ENCODE measurements at places on chromosomes 7 and 10.

DNA sequence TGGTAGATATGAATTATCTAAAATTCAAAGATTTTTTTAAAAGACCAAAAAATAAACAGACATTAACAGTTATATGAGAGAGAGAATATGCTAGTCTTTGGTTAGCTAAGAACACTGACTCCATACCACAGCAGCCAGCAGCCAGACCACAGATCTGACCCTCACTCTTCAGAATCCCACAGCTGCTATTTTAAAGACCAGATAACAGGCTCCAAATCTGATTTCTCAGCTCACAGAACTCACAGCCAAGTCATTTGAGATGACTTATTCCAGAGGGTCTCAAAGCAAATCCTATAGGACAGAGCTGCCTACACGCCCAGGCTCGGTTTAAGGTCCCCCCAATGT lies 20.4 kb downstream of the NUDCD3 start:
- DNase-seq = no peak

DNA sequence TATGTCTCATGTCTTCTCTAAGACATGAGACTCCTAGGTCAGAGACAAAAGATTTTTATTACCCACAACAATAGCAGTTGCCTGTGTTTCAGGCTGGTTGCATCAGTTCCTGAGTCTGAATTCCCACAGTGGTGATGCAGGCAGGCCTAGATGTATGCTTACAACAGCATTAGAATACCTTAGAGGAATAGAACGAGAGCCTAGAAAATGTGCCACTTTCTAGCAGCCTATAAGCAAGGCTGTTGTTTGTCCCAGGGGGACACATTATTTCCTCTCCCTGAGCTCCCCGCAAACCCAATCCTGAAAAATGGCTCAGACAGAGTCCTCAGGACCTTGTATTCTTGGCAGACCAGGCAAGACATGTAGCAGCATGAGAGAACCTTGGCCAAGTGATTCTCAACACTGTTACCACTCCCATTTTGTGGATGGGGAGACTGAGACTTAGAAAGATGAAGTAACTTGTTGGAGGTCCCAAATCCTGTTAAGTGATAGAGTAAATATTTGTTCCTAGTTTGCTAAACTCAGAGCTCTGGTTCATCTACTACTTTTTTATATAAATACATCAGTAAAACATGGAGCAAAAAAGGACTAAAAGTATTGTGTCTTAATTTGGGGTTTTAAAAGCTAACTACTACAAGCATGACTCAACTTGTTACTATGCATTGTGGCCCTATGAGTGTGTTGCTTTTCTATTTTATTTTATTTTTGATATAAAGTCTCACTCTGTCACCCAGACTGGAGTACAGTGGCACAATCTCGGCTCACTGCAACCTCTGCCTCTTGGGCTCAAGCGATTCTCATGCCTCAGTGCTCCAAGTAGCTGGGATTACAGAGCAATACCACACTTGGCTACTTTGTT lies 14.2 kb downstream of the VTI1A start:
- no peak for DNase-seq

DNA sequence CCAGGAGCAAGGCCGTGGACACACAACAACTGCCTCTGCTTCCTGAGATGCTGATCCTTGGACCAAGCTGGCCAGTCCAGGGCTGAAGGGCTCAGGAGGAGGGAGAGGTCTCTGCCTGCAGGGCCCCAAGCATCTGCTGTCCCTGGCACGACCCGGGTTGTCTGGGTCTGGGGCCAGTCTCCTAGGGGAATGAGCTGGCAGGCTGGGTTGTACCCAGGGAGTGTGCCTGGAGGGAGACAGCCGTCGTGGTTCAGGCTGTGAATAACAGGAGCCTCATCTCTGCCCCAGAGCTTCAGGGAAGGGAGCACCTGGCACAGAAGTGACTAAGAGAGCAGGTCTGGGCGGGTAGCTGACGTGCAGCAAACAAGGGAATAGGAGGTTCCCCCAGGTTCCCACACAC lies 17.9 kb upstream of the SERPINE1 start:
- no peak for DNase-seq

GRCh38 chr7:30916255-30916654 lies 4.6 kb downstream of the AQP1 start:
- no peak for DNase-seq

DNA sequence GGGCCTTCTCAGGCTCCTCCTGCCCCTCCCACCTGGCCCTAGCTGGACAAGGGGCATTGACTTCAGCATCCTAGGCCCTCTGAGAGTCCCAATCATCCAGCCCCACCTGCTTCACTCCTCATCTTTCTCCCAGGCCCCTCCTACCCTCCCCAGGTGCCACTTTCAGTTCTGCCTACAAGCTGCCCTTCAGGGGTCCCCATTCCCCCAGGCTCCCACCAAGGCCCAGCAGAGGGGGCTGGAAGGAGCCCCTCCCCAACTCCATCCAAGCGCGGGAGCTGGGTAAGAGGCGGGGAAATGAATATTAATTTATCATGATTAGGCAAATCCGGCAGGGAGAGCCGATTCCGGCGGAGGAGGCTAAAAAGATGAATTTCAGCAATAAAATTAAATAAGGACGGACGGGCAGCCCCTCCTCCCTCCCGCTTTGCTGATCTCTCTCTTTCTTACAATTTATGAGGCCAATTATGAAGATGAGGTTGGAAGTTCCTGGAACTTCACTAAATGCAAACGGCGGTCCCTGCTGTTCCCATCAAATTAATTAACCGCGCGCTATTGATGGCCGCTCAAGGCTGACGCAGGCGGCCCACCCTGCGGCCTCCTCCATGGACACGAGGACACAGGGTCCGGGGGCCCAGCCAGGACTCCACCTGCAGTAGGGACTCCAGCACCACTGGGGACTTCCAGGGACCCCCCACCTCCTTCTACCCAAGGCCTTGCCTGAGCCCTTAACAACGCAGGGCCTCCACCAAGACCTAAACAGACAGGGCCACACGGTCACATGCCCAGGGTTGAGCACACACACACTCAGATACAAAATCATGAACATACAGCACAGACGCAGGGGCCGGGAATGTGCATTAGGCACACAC lies 13.9 kb downstream of the POLL start:
- DNase-seq = no peak

- no peak for DNase-seq
Observed at GRCh38 chr10:52517012-52517411, 202.9 kb downstream of the DKK1 start.

DNA sequence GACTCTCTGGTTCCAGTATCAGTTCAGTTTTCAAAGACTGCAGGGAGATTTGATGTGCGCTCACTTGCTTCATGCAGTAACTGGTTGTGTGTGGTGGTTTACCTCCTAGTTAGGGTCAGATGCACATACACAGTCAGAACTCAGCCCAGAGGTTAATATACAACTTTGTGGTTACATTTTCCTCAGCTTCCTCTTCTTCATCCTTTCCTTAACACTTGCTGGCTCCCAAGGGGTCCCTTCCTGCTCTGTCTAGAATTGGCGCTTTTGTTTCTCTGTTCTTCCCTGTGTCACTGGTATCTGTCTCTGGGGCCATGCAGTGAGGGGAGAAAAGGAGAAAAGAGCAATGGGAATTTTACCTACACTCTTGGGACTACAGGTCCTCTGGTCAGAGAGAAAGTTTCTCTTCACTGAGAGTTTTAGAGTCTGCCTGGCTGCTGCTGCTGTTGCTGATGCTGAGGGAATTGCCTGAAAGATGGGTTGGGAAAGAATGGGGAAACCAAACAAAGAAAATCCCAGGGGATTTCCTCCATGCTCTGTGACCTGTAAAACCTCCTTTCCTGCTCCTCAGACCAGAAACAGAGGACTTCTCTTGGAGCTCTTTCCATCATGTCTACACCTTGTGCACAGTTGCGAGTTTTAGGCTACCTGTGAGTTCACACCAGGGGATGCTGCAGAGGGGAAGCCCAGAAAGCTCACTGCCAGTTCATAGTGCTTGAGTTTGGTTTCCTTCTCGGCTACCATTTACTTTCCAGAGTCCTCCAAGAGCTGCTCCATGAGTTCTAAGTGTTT lies 74.6 kb downstream of the WDFY4 start:
- no peak for DNase-seq

DNA sequence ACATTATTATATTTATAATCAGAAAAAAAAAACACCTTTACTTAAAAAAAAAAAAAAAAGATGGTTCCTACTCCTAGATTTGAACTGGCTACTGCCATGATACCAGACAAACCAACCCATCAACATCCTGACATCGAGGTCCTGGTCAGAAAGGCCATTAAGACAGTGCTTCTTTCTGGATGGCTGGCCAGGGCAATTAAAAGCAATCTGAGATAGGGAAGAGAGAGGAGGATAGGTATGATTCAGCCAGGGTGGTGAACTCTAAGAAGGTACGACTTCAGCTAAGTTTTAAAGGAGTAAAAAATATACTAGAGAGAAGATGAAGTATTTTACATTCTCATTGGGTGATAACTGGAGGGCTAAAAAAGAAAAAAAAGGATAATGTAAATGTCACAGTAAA lies 139.0 kb downstream of the DOCK4 start:
- DNase-seq = no peak

GRCh38 chr10:103451831-103452505 lies at the start of gene CALHM2:
CALHM2 (minus strand) TSS chr10:103452370; CDS start chr10:103449941, 2,429 bp downstream.
- DNase-seq = no peak

- no peak for DNase-seq
Observed at GRCh38 chr10:97179731-97180362, 5.9 kb downstream of the SLIT1 start.

GRCh38 chr10:100518761-100519241 lies 860 bp downstream of the SEC31B start:
- no peak for DNase-seq

GRCh38 chr10:126324826-126325225 lies 63.5 kb downstream of the ADAM12 start:
- no peak for DNase-seq

- no peak for DNase-seq
Observed at GRCh38 chr7:63031838-63032436, 966.7 kb upstream of the ZNF722 start.

DNA sequence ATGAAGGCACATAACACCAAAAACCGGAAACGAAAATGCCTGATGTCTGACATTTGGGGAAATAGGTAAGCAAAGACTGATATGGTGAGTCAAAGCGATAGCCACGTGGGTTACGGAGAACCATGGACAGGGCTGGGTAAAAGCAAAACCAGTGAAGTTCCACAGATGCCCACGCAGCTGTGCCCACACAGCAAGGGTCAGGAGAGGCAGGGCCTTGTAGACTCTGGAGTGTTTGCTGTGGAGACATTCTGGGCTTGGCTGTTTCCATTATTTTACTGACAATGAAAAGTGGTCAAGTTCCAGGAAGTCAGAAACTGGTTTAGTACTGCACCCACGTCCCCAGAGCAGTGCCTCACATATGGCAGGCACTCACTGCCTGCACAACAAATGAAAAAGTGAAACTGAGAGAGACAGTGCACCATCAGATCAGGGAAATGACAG lies 148.7 kb downstream of the ZMYND11 start:
- no peak for DNase-seq

DNA sequence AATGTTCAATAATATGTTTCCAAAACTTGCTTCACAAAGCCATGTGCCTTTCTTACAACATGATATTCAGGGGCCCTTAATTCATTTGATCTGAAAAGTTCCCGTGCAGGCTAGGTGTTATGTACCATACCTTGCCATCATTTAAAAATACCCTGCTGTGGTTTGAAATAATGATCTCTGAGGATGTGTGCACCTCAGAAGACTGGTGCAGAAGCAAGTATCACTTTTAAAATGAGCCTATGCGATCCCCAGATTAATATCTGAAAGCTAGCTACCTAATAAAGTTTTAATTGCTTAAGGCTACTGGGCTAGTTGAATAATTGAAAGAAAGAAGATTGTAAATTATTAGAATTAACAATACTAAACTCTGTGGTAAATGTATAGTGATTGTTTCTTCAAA lies 262.4 kb downstream of the CDK14 start:
- no peak for DNase-seq

GRCh38 chr10:84155521-84155920 lies 16.2 kb downstream of the GHITM start:
- no peak for DNase-seq

DNA sequence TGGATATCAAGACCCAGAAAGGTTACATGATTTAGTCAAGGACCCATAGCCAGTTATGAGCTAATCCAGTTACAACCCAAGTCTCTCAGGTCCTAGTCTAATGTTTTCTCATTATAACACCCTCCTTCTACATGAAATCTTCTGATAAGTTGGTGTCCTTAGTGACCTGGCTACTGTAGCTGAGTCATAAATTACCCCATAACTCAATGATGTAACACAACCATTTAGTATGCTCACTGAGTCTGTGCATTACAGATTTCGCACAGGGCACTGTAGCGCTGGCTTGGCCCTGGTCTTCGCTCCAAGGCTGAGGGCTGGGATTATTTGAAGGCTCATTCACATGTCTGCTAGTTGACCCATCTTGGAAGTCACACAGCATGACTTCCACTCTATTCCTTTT lies 36.0 kb upstream of the GLCCI1 start:
- DNase-seq = no peak

GRCh38 chr7:98387131-98387530 lies 13.8 kb downstream of the BAIAP2L1 start:
- no peak for DNase-seq

DNA sequence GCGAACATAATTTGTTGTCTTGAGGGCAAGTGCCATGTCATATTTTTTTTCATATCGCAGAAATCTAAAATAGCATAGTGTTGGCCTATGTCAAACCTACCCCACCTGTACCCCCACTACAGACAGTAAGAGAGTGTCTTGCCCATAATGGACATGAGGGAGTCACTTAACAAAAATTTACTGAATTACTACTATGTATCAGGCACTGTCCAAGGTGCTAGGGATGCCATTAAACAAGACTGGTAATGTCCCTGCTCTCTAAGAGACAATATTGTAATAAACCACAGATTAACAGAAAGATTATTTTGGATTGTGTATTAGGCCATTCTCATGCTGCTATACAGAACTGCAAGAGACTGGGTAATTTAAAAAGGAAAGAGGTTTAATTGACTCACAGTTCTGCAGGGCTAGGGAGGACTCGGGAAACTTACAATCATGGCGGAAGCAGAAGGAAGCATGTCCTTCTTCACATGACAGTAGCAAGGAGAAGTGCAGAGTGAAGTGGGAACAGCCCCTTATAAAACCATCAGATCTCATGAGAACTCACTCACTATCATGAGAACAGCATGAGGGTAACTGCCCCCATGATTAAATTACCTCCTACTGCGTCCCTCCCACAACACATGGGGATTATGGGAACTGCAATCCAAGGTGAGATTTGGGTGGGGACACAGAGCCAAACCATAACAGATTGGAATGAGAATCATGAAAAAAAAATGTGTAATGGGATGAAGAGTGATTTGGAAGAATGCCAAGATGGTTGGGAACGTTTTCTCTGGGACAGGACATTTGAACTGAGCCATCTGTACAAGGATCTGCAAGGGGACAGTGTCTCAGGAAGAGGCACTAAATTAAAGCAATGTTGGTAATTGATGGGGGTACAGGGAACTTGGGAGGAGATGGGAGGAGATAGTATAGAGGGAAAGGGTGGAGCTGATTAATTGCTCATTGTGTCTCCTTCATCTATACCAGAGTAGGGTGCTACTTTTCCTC lies 108.5 kb downstream of the FAM107B start:
- DNase-seq = no peak

All from glomerular endothelial cell (primary cell).